ENCODE measurements at places on chromosomes 1 and 21. TPM values are rescaled to one million over a fixed set of nuclear protein-coding genes. Genes with fewer than 3 reads are reported as not detected.

GRCh38 chr1:9589144-9589718 is 520 bp downstream of the TMEM201 start:
- DNase-seq = peak; percentile 37

DNA sequence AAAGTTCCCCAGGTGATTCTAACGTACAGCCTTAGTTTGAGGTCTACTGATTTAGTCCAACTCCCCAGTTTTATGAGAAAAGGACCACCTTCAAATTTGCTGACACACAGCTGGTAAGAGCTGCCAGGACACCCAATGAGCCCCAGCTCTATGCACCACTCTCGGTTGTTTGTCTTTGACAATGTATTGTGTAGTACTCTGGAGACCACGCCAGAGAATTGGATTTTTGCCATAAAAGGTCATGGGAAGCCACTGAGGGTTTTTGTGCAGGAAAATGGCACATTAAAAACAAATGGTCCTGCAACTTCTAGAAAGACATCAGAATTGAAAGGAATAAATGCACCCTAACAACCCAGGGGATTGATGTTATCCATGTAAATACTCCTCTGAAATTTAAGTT is 7.1 kb upstream of the IER5 start:
- no peak for DNase-seq

DNA sequence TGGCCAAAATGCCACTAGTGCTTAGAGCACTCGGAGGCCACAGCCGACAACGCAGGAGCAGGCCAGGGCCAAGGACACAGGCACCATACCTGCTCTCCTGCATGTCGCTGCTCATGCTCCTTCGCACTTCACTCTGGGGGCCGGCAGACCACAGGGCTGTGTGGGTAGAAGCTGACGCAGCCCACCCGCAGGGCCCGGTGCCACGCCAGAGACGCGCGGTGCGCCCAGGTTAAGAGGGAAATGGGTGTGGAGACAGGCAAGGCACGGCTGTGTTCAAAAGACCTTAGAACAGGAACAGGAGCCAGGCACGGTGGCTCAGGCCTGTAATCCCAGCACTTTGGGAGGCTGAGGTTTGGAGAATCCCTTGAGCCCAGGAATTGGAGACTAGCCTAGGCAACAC is 13.6 kb upstream of the PRDM15 start:
- DNase-seq = no peak

GRCh38 chr1:117130526-117130925 is 9.0 kb upstream of the TRIM45 start:
- no peak for DNase-seq

GRCh38 chr1:240401731-240402130 is 210.2 kb downstream of the GREM2 start:
- no peak for DNase-seq

DNA sequence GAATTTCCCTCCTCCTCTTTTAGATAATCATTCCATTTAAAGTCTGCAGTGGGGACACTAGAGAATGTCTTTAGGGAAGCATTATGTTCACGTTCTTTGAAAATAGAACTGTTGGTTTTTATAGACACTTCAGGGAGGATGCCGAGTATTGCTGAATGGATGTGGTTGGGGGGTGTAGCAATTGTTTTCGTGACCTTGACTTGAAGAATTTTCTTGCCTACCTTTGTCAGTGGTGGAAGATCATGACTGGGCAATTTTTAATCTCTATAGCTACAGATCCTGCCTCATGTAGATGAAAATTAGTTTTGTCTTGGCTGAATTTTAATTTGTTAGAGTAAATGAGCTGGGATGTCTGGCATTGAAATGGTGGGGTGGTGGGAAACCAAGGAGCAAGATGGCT is 3.8 kb downstream of the SMG7 start:
- no peak for DNase-seq

DNA sequence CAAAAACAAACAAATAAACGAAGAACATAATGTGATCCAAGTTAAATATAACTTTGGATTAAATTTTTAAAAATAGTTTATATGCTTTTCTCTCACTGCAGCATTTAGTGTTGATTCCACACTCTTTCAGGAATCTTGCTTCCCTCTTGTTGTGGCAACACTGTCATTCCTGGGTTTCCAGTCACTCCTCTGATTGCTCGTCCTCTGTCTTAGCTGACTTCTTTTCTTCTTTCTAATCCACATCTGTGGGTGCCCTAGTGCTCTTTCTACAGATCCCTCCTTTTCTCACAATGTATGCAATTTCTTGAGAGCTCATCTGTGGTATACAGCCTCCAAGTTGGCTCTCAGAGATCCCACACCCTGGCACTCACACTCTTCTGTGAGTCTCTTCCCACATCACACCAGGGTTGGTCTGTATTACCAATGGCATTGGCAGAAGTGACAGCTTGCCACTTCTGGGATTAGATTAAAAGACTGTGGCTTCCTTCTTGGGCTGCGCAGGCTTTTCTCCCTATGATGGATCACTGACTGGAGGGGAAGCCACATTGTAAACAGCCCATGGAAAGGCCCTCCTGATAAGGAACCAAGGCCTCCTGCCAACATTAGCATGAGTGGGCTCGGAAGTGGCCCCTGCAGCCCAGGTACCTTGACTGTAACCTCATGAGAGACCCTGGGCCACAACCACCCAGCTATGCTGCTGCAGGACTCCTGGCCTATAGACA is 11.5 kb upstream of the MYOC start:
- DNase-seq = no peak

DNA sequence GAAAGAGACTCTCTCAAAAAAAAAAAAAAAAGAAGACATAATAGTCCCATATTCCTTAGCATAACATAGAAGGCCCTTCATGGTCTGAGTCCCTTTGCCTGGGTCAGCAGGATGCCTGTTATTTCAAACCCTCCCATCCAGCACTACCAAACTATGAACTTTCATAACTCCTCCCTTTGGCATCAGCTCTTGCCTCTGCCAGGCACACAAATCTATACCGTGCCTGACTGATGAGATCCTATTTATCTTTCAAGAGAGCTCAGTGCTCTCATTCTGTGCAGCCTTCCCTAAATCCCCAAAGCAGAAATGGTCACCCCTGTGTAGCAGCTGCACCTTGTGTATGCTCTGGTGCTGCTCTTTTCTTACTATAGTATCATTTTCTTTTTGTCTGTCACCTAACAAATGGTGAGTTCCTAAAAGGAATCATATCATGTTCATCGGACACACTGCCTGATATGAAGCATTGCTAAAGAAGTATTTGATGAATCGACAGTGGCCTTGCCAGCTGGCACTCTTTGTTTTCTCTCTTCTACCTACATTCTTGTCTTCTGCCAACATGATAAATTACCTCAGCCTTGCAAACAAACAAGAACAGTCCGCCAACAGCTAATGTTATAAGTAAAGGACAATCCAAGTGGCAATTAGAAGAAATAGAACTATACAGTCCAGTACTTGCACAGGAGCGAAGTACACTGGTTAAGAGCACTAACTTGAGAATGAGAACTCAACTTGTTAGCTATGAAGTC is 29.9 kb downstream of the FMO4 start:
- DNase-seq = no peak

- no peak for DNase-seq
These were observed 29.3 kb upstream of the PLXNA2 start for GRCh38 chr1:208273386-208274017.

DNA sequence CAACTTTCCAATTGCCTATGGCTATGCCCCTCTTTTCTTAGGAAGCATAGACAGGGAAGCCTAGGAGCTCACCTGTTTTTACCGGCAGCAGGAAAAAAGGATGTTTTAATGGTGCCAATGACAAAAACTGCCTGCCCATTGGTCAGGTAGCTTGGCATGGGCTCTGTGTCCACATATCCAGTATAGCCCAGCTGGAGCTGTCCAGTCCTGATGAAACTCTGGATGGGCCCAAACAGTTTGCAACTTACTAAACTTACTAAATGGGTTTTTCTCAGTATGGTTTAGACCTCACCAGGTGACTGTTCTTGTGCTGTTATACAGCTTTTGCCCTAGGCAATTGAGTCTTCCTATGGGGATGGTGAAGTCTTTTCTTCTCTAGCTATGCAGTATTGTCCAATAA is 711.2 kb downstream of the AMY1C start:
- DNase-seq = no peak

DNA sequence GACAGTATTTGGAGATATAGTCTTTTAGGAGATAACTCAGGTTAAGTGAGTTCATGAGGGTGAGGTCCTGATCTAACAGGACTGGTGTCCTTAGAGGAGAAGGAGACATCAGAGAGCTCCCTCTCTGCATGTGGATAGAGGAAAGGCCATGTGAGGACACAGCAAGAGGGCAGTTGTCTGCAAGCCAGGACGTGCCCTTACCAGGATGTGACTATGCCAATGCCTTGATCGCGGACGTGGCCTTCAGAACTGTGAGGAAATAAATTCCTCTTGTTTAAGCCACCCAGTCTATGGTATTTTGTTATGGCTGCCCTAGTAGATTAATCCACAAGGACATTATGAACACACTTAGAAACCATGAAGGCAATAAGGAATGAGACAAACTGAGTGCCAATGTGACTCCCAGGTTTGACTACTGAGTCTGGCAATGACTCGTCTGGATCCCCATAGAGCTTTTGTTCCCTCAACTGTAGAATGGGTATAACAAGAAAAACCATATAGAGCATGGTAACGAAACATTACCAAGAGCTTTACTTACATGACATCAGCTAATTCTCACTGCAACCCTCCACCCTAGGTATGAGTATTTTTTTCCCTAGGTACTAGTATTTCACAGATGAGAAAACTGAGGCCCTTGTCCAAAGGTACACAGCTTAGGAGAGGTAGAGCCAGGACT is 6.5 kb downstream of the URB1 start:
- peak; percentile 63 for DNase-seq

DNA sequence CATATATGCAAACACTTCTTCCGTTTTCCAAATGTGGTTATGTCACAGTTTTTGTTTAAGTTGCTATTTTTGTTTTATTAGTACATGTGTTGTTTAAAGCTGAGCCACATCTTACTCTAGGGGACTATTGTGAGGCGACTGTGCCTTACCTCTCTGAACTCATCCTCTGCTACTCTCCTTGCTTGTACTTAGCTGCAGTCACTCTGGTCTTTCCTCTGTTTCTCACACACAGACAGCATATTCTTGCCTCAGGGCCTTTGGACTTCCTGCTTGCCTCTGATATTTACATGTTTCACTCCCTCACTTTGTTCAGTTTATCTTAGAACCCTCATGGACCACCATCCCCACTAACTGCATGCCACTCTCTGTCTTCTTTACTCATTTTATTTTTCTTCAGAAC is 101.1 kb downstream of the MACF1 start:
- no peak for DNase-seq

- DNase-seq = no peak
These were observed 73.6 kb downstream of the CASZ1 start for GRCh38 chr1:10722803-10723202.

GRCh38 chr1:117634631-117635030 is 28.8 kb downstream of the TENT5C start:
- DNase-seq = no peak

DNA sequence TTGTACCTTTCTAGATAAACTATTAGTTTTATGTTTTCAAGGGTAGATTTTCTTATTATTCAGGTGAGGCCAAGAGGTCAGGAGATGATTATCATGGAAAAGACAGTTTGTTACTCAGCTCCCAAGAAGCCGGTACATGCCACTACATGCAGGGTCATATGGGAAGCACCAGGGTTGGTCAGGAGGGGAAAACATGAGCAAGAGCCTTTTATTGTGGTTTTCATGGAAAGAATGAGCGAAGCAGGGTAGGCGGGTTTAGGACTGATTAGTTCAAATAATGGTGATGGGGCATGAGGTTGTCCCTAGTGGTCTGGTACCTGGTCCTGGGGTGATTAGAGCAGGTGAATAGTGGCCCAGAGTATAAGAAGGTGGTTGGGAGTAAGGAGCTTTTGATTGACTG is 189.9 kb downstream of the APP start:
- DNase-seq = no peak

DNA sequence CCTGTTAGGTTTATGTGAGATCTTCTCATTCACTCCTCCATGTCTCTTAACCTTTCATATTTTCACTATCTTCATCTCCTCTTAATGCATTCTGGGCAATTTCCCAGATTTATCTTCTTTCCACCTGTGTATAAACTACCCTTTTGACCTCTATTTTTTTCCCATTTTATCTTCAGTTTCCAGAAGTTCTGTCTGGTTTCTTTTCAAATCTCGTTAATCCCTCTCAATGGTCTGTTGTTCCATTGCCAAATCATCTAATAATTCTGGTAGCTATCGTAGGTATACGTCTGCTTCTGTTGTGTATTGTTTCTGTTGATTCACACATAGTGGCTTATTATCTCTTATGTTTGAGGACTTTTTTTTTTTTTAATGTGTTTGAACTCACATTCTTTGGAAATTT is 25.7 kb upstream of the HYI start:
- DNase-seq = no peak

DNA sequence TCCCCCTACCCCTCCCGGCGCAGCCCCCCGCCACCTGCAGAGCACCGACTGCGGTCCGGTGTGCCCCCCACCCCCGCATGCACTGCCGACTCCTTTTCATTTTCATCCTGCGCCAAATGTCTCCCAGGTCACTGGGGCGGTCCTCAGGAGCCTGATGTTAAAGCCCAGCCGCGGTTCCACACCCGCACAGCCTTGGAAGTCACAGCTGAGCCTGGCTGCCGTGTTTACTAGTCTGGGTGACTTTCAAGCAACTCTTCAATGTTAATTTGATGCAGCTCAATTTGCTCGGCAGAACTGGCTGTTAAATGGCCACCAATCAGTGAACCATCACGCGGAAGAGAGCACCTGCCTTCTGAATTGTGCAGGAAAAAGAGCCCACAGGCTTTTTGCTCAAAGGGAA is 27.2 kb downstream of the THAP3 start:
- DNase-seq = no peak

DNA sequence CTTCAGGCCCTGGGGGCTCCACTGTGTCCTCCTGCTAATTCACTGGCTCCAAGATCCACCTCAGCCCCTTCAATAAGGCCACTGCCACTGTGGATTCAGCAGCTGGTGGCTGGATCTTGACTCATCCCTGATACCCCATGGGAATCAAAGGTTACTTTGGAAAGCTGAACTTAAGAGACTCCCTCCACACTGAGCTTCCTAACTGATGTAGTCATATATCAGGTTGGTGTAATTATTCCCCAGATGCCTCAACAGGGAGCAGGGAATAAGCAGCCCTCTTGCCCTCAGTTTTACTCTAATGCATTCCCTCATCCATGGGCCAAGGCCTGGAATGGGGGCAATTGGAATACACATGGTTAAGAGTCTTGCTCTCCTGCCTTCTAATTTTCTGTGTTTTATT is 164.6 kb downstream of the FASLG start:
- DNase-seq = no peak

Gene LCE4A
- total RNA-seq = not detected

Gene SPTA1
- total RNA-seq = 3.4 TPM

Gene CFAP74
- total RNA-seq = 16.4 TPM

Gene TBX15
- 0.63 TPM for total RNA-seq

Gene SOD1
- 135 TPM for total RNA-seq

Gene CHIA
- total RNA-seq = not detected

Gene CSRP1
- 123 TPM for total RNA-seq

Gene GBP7
- total RNA-seq = not detected

Gene CELA2A
- total RNA-seq = 4.8 TPM

Gene ICOSLG
- total RNA-seq = 4.1 TPM

Gene OR2L8
- total RNA-seq = 0.87 TPM

Gene PLEKHM2
- 70.2 TPM for total RNA-seq

All from testis (tissue), 5 donors.